ENCODE measurements at places on chromosomes 5 and 9. TPM values are rescaled to one million over a fixed set of nuclear protein-coding genes. Genes with fewer than 3 reads are reported as not detected.

The PRDM9 gene
- total RNA-seq = not detected

The SLC45A2 gene
- total RNA-seq = not detected

The FEM1C gene
- total RNA-seq = 18.8 TPM

GRCh38 chr5:113574417-113574816 is 60.9 kb downstream of the YTHDC2 start:
- no peak overlapping the region for H3K4me3 ChIP-seq
- no peak overlapping the region for H3K27ac ChIP-seq
- DNase-seq = no peak
- peaks cover 3% of the 10 kb centered on the region for H3K36me3 ChIP-seq

The DMXL1 gene
- total RNA-seq = 106 TPM

- peaks cover 18% of the 10 kb centered on the region for H3K27me3 ChIP-seq
- H3K27ac ChIP-seq = no peak overlapping the region
- H3K4me1 ChIP-seq = peaks cover 6% of the 10 kb centered on the region
- no peak overlapping the region for H3K4me3 ChIP-seq
- no peak for DNase-seq
- H3K36me3 ChIP-seq = no peaks in the 10 kb centered on the region
Measured at GRCh38 chr5:167576897-167577296, 714.5 kb upstream of the WWC1 start.

GRCh38 chr5:52202256-52202655 is 585.5 kb upstream of the ITGA1 start:
- H3K4me1 ChIP-seq = no peaks in the 10 kb centered on the region
- no peak for DNase-seq
- H3K4me3 ChIP-seq = no peak overlapping the region
- no peaks in the 10 kb centered on the region for H3K27me3 ChIP-seq

The SNCAIP gene
- total RNA-seq = 3.3 TPM

DNA sequence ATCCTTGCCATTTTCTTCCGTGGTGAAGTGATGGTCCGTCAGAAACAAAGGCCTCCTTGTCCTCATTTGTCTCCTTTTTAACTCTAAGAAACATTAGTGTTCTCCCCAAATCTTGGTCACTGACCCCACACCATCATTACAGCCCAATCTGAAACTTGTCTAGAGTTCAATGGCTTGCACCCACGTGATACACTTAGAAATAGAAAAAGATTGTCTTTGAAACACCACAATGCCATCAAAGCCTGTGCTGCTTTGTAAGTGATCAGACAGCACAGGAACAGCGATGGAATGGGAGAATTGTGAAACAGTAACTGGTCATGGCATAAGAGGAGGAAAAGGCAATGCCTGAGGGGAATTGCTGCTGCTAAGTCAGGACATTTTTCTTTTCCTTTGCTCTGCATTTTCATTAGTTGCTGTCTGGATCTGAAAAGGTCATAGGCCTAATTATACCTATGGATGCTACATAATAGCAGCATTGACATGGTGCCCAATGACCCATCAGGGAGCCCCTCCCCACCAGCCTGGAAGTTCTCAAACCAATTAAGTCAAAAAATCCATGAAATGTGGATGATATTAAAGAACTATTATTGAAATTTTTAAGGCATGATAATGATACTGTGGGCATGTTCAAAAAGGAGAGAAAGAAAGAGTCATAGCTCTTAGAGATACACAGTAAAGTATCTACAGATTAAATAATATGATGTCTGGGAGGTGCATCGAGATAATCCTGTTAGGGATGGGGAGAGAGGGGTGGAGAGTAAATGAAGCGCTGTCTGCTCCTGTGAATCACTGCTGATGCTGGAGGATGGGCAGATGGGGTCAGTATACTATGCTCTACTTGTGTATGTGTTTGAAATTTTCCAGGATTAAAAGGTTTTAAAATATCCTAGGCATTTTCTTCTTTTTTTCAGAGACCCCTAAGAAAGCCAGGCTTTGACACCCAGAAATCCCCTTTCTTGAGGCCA is 83.6 kb downstream of the ENC1 start:
- H3K27me3 ChIP-seq = no peaks in the 10 kb centered on the region
- no peak for DNase-seq
- no peak overlapping the region for H3K27ac ChIP-seq
- no peaks in the 10 kb centered on the region for H3K4me1 ChIP-seq
- H3K36me3 ChIP-seq = no peaks in the 10 kb centered on the region
- no peak overlapping the region for H3K4me3 ChIP-seq

The TUSC1 gene
- total RNA-seq = 25.5 TPM

- no peaks in the 10 kb centered on the region for H3K36me3 ChIP-seq
- DNase-seq = no peak
- H3K4me1 ChIP-seq = no peaks in the 10 kb centered on the region
- no peak overlapping the region for H3K4me3 ChIP-seq
Measured at GRCh38 chr9:117821954-117822353, 117.8 kb downstream of the TLR4 start.

The ZNF483 gene
- 20.3 TPM for total RNA-seq

- no peaks in the 10 kb centered on the region for H3K4me1 ChIP-seq
- H3K4me3 ChIP-seq = no peak overlapping the region
Measured at GRCh38 chr9:1916655-1917054, 98.5 kb upstream of the SMARCA2 start.

DNA sequence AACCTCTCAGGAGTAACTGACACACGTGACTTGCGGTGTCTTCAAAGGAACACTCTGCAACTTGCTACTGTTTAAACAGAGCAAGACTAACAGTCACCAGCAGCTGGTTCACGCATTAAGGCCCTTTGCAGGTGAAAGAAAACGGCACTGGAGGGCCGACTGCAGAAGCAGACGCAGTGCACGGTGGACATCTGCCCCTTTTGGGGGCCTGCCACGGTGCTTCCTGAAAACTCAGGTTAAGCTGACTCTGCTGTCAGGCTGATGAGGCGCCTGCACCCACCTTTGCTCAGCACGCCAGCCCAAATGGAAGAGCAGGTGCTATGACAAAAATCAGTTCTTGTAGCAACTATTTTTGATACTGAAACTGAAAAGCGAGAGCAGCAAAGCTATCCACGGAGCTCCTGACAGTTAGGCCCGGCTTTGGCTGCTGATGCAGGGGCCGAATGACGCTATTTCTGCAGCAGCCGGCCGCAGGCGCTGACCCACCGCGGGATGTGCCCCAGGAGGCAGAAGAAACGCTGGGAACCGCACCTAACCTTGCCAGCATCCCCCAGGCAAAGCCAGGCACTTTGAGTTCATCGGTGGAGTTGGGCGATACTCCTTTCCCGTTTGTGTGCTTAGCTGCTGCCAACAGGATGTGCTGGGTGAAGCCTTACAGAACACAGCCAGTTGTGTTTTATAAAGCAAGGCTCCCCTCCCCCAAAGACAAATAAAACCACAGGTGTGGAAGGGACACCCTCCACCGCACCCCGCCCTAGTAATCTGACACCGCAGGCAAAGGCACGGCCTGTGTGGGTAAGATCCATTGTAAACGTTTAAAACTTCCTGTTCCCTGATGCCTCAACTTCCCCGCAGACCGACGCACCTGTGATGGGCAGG is 21.1 kb upstream of the TERT start:
- peaks cover 4% of the 10 kb centered on the region for H3K36me3 ChIP-seq
- no peaks in the 10 kb centered on the region for H3K27me3 ChIP-seq
- peak; percentile 53 for DNase-seq
- H3K27ac ChIP-seq = no peak overlapping the region
- H3K4me1 ChIP-seq = peaks cover 10% of the 10 kb centered on the region
- H3K4me3 ChIP-seq = no peak overlapping the region

The C9orf50 gene
- not detected for total RNA-seq

GRCh38 chr9:84140535-84141101 is 160.0 kb downstream of the RMI1 start:
- DNase-seq = no peak
- no peaks in the 10 kb centered on the region for H3K36me3 ChIP-seq
- peak overlapping the region; percentile 33 for H3K4me3 ChIP-seq
- H3K27ac ChIP-seq = no peak overlapping the region

The RFX3 gene
- 15.0 TPM for total RNA-seq

The TERT gene
- total RNA-seq = not detected

The JAK2 gene
- total RNA-seq = 29.3 TPM

GRCh38 chr5:31470608-31471007 is 61.3 kb downstream of the DROSHA start:
- H3K4me3 ChIP-seq = no peak overlapping the region
- peaks cover 17% of the 10 kb centered on the region for H3K36me3 ChIP-seq
- DNase-seq = peak; percentile 74
- H3K4me1 ChIP-seq = no peaks in the 10 kb centered on the region

The MEGF10 gene
- 2.1 TPM for total RNA-seq

GRCh38 chr5:65623482-65623881 is 651 bp downstream of the TRIM23 start:
- peaks cover 38% of the 10 kb centered on the region for H3K4me1 ChIP-seq
- peak overlapping the region; percentile 92 for H3K27ac ChIP-seq
- DNase-seq = no peak
- no peaks in the 10 kb centered on the region for H3K27me3 ChIP-seq
- H3K4me3 ChIP-seq = peak overlapping the region; percentile 70

The CDKN2B gene
- 3.0 TPM for total RNA-seq

- H3K27me3 ChIP-seq = no peaks in the 10 kb centered on the region
- H3K27ac ChIP-seq = no peak overlapping the region
- H3K4me3 ChIP-seq = no peak overlapping the region
- no peaks in the 10 kb centered on the region for H3K36me3 ChIP-seq
- no peak for DNase-seq
- peaks cover 63% of the 10 kb centered on the region for H3K4me1 ChIP-seq
Measured at GRCh38 chr9:125509476-125509875, 197.5 kb downstream of the MAPKAP1 start.

GRCh38 chr5:23740029-23740428 is 232.6 kb downstream of the PRDM9 start:
- no peak overlapping the region for H3K27ac ChIP-seq
- no peak for DNase-seq
- no peaks in the 10 kb centered on the region for H3K4me1 ChIP-seq
- no peaks in the 10 kb centered on the region for H3K27me3 ChIP-seq

DNA sequence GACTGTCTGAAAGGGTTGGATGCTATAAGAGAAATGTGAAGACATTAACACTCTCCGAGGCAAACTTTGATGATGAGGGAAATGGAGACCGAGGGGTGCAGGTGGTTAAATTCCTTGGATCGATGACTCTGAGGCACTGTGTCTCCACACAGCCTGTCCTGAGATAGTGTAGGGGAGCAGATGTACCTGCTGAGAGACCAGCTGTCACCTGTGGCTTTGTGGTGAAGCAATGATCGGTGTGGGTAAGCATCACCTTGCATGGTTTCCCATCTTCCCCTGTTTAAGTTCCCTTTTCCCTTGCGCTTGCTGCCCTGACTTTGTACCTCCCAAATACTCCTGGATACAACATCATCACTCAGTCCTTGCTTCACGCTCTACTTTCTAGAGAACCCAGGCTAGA is 9.8 kb upstream of the MIER3 start:
- no peak overlapping the region for H3K4me3 ChIP-seq
- no peaks in the 10 kb centered on the region for H3K4me1 ChIP-seq

- H3K36me3 ChIP-seq = no peaks in the 10 kb centered on the region
- H3K27ac ChIP-seq = no peak overlapping the region
- peaks cover 52% of the 10 kb centered on the region for H3K4me1 ChIP-seq
- no peaks in the 10 kb centered on the region for H3K27me3 ChIP-seq
Measured at GRCh38 chr5:119332208-119332607, 23.6 kb upstream of the TNFAIP8 start.

GRCh38 chr5:163509291-163509951 is 4.0 kb downstream of the MAT2B start:
- H3K27me3 ChIP-seq = no peaks in the 10 kb centered on the region
- peak overlapping the region; percentile 19 for H3K4me3 ChIP-seq
- no peak for DNase-seq
- H3K36me3 ChIP-seq = peaks cover 12% of the 10 kb centered on the region
- H3K27ac ChIP-seq = peak overlapping the region; percentile 89
- H3K4me1 ChIP-seq = peaks cover 63% of the 10 kb centered on the region

DNA sequence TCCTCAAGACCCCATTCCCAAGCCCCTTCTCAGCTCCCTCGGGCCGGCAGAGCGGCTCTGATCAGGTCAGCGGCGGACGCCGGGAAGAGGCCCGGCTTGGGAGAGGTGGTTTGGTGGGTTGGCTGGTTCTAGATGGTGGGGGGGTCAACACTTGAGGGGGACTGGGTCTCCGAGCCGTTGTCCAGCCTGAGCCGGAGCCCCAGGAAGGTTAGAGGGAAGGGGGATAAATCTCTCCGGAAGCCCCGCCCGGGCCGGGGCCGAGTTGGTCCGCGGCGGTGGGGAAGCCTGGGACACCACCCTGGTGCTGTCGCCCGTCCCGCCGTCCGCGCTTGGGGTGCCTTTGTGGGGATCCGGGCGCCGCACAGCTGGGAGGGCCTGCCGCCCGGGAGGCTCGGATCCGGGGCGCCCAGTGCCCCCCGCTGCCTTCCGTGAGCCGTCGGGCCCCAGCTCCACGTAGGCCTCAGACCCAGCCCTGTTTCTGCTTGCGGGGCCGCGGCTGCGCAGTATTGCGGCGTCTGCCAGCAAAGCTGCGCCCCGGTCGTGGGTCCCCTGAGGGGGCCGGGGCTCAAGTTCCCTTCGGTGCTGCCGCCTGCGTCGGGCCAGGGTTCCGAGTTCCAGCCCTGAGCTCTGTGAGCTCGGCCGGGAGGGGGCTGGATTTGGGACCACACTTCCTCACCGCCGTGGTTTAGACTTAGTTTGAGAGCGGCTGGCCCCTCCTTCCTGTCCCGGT is 542 bp upstream of the TRIM52 start:
- peak overlapping the region; percentile 98 for H3K4me3 ChIP-seq
- peaks cover 39% of the 10 kb centered on the region for H3K4me1 ChIP-seq
- DNase-seq = peak; percentile 86
- H3K36me3 ChIP-seq = no peaks in the 10 kb centered on the region
- no peaks in the 10 kb centered on the region for H3K27me3 ChIP-seq

GRCh38 chr5:163880302-163880701 is 374.9 kb downstream of the MAT2B start:
- no peak overlapping the region for H3K4me3 ChIP-seq
- DNase-seq = no peak
- no peaks in the 10 kb centered on the region for H3K4me1 ChIP-seq
- H3K27me3 ChIP-seq = no peaks in the 10 kb centered on the region
- H3K36me3 ChIP-seq = no peaks in the 10 kb centered on the region

GRCh38 chr5:110909950-110910349 is 161.6 kb upstream of the TSLP start:
- no peak for DNase-seq
- H3K4me3 ChIP-seq = no peak overlapping the region
- no peaks in the 10 kb centered on the region for H3K27me3 ChIP-seq
- no peak overlapping the region for H3K27ac ChIP-seq

- no peaks in the 10 kb centered on the region for H3K36me3 ChIP-seq
- no peak overlapping the region for H3K4me3 ChIP-seq
- H3K27ac ChIP-seq = no peak overlapping the region
- no peaks in the 10 kb centered on the region for H3K4me1 ChIP-seq
- no peaks in the 10 kb centered on the region for H3K27me3 ChIP-seq
- no peak for DNase-seq
Measured at GRCh38 chr5:151523335-151523734, 67.8 kb downstream of the FAT2 start.

GRCh38 chr5:154786414-154786813 is 31.2 kb downstream of the LARP1 start:
- H3K27ac ChIP-seq = no peak overlapping the region
- no peak overlapping the region for H3K4me3 ChIP-seq
- DNase-seq = no peak
- no peaks in the 10 kb centered on the region for H3K27me3 ChIP-seq

- no peaks in the 10 kb centered on the region for H3K27me3 ChIP-seq
- no peaks in the 10 kb centered on the region for H3K36me3 ChIP-seq
- no peak overlapping the region for H3K4me3 ChIP-seq
- no peak overlapping the region for H3K27ac ChIP-seq
- no peaks in the 10 kb centered on the region for H3K4me1 ChIP-seq
Measured at GRCh38 chr5:85375525-85375924, 990.8 kb upstream of the EDIL3 start.
